Frontal cortex (tissue), 4 donors: ENCODE measurements at places on chromosomes 2 and 18. TPM values are rescaled to one million over a fixed set of nuclear protein-coding genes. Genes with fewer than 3 reads are reported as not detected.

The NDC80 gene
- total RNA-seq = 4.5 TPM

The PSMG2 gene
- total RNA-seq = 67.7 TPM

The DUSP19 gene
- total RNA-seq = 14.7 TPM

The G6PC2 gene
- not detected for total RNA-seq

The INHBB gene
- total RNA-seq = 3.3 TPM

The PRKAG3 gene
- not detected for total RNA-seq

The SERPINB4 gene
- total RNA-seq = not detected

The ITGB6 gene
- under 0.01 TPM for total RNA-seq

The LMAN2L gene
- total RNA-seq = 23.6 TPM

The HOXD13 gene
- total RNA-seq = not detected

The AQP12B gene
- total RNA-seq = not detected

The PKDCC gene
- total RNA-seq = 19.6 TPM

The RIOK3 gene
- total RNA-seq = 66.0 TPM

The LONRF2 gene
- 47.3 TPM for total RNA-seq

The GREB1L gene
- total RNA-seq = 1.6 TPM

The MAL gene
- not detected for total RNA-seq

The ALK gene
- 2.0 TPM for total RNA-seq

The TNFAIP6 gene
- total RNA-seq = 0.41 TPM

The UGT1A8 gene
- not detected for total RNA-seq

The POTEJ gene
- total RNA-seq = not detected

The GYPC gene
- total RNA-seq = 19.6 TPM

The MC2R gene
- under 0.01 TPM for total RNA-seq

The MAPK4 gene
- total RNA-seq = 23.6 TPM

The DUSP11 gene
- 26.9 TPM for total RNA-seq

The DTYMK gene
- total RNA-seq = 8.6 TPM

The SLC9A2 gene
- total RNA-seq = 0.41 TPM

The ABCB11 gene
- under 0.01 TPM for total RNA-seq

The TTL gene
- 70.1 TPM for total RNA-seq

The RASGRP3 gene
- 7.7 TPM for total RNA-seq

The MPP4 gene
- under 0.01 TPM for total RNA-seq
